ENCODE measurements at places on chromosomes 1 and 21. TPM values are rescaled to one million over a fixed set of nuclear protein-coding genes. Genes with fewer than 3 reads are reported as not detected.

Gene SV2A
- 6.9 TPM for total RNA-seq

Gene OVAAL
- not detected for total RNA-seq

Gene SPRR1B
- total RNA-seq: not detected

Gene CLCA4
- total RNA-seq: not detected

Gene GBP5
- 0.83 TPM for total RNA-seq

Gene FAM167B
- total RNA-seq: not detected

All from sigmoid colon (tissue), 7 donors.